ENCODE measurements at places on chromosomes 4 and X.

DNA sequence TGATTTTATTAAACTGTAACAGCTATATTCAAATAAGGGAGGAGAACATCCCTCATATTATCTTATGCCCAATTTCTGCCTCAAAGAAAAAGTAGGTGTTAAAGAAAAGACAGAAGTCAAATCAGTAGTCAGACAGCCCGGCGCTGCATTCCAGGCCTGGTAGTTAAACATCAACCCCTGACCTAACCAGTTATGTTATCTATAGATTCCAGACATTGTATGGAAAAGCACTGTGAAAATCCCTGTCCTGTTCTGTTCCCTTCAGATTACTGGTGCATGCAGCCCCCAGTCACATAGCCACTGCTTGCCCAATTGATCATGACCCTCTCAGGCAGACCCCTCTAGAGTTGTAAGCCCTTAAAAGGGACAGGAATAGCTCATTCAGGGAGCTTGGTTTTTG, 269.9 kb upstream of the GALNT7 start:
- no peak for DNase-seq

DNA sequence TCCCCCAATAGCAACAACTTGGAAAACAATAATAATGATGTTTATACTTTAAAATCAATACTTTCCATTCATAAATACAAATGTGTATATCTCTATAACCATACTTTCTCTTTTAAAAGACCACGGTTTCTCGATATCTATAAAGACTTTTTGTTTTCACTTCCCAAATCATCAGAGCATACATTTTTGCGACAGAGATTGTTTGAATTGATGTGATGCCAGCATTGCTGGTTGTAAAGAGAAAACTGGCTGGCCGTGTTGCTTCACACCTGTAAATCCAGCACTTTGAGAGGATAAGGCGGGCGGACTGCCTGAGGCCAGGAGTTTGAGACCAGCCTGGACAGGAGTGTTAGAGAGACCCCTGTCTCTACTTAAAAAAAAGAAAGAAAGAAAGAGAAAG, 77.6 kb upstream of the ZNF518B start:
- no peak for DNase-seq

DNA sequence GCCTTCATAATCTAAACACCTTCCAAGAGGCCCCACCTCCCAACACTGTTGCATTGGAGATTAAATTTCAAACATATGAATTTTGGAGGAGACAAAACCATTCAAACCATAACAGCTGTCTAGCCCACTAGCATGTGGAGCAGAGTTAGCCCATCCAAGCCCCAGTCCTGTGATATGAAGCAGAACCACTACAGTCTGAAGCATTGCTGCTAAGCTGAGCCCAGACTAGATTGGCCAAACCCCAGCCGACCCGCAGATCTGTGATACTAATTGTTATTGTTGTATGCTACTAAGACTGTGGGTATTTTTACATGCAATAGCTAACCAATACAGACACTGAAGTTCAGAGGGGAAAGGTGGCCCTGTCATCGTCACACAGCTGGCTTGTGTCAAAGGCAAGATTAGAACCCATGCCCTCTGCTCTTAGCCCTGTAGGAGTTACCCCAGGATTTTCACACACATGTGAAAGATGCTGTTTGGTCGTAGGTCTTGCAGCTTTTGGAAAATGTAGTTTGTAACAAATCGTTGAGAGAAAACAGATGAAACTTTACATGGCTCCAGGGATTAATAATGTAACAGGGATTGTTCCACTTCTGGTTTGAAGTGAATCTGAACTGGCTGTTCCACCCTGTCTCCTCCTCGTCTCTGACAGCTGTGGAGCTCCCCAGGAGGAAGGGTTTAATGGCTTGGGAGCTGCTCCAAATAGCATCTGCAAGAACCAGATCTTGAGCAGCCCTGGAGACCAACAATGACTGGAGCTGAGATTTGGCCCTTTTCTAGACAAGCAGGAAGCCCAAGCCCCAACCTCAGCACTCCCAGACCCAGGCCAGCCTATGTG, 517.5 kb downstream of the MID1IP1 start:
- DNase-seq, result no peak

GRCh38 chr4:181939199-181939945, 303.8 kb upstream of the TENM3 start:
- peak; percentile 48 for DNase-seq

- DNase-seq, result no peak
These were observed 19.5 kb upstream of the CNKSR2 start for GRCh38 chrX:21354725-21355124.

DNA sequence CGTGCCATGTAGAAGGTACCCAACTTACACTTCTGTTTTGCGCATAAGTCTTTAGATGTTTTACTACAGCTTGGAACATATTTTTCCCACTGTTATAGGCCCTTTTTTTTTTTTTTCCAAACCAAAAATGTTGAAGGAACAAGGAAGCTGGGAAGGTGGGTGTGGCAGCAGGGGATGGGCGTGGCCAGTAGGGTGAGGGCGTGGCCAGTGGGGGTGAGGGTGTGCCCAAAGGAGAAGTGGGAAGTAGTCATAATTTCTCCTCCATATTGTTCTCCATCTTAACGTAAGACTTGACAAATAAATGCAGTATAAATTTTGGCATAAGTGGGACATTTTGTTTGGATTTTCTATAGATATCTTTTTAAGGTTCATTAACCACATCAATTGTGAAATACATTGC, 30.4 kb downstream of the CLDN22 start:
- no peak for DNase-seq

GRCh38 chr4:167943872-167944505, 148.3 kb upstream of the ANXA10 start:
- DNase-seq, result no peak

DNA sequence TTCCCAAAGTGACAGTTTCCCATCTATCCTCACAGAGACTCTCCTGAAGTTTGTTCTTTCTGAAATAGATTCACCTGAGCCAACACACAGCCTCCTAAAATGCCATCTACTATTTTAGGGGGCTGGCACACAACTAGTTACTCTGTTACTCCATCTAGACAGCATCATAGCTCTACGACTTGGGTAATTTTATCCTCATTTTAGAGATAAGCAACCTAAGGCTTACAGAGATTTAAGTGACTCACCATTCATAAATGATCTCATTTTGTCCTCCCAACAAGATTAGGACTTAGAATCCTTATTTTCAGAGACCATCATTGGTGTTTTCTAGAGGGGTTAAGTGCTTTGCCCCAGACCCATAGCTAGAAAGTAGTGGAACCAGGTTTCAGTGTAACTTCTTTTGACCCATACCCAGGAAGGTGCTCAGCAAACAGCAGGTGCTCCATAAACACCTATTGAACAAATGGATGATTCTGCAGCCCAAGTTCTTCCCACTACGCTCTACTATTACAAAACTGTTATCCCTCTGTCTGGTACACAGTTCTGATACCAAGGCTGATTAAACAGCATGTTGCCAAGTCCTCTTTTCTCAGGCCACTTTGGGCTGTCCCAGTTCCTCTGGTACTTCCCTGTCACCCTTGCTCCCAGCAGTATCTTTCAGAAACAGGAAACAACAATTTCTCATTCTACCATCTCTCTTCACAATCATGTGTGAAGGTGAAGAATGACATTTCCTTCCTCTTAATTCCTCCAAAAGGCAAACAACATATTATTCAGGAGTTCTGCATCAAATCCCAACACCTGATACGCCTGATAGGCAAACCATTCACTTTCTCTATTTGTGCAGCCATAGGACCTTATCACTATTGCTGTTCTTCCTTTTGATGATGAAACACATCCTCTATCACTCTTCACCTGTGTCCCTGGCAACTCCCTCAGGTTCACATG, 304.7 kb upstream of the TAPT1 start:
- peak; percentile 67 for DNase-seq

DNA sequence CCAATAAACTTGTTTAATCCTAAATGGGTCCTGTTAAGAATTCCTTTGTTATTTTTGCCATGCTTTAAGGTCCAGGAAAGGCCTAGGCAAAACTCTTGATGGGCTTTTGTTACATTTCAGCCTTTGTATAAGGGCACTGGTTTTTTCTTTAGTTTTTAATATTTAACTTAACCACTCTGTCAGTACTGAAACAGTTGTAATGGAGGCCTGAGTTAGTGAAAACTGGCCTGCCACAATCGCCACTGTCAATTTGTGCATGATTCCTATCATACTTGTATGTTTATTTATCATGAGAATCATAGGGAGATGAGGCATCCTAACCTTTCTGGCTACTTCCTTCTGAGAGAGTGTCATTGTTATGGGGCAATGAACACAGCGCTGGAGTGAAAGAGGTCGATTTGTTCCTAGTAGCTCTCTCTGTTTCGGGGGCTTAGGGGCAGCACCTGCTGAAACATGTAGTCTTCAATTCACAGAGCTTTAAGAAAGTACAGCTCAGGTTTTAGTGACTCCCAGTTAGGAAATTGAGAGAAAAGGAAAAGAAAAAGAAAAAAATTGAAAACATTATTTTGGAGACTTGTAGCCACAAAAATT, 393.8 kb upstream of the FSTL5 start:
- no peak for DNase-seq

- DNase-seq, result no peak
These were observed 41.5 kb downstream of the EFNB1 start for GRCh38 chrX:68870357-68870756.

DNA sequence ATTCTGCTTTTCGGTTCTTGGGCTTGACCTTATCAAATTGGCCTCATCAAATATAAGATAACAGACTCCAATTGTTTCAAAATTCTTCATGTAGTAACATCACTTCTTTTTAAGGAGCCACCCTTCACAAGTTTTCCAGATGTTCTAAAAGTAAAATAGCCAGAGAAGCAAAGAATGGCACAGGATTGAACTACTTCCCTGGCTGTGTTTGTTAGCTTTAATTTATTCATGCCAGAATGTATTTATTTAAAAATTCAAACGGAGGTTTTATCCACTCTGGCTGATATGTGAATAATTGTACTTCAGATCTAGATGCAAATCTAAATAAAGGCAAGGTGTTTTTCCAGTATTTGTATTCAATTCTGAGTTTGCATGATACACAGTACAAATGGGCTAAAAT, 581.3 kb upstream of the TENM3 start:
- DNase-seq, result no peak

DNA sequence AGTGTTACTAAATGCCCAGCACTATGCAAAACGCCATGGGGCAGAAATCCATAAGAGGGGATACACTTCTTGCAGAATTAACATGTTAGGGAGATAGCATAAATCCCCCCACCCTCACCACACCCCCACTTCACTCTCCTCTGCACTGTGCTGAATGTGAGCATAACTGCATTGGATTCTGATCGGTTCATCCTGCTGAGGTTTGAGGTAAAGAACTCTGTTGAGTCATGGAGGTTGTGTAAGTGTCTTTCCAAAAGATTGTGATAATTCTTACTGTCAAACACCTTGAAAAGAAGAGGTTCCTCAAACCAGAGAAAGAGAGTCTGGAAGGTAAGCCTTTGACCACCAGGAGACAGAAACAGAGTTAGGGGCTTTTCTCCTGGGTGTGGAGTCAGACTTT, 43.6 kb downstream of the RBM47 start:
- DNase-seq, result no peak

DNA sequence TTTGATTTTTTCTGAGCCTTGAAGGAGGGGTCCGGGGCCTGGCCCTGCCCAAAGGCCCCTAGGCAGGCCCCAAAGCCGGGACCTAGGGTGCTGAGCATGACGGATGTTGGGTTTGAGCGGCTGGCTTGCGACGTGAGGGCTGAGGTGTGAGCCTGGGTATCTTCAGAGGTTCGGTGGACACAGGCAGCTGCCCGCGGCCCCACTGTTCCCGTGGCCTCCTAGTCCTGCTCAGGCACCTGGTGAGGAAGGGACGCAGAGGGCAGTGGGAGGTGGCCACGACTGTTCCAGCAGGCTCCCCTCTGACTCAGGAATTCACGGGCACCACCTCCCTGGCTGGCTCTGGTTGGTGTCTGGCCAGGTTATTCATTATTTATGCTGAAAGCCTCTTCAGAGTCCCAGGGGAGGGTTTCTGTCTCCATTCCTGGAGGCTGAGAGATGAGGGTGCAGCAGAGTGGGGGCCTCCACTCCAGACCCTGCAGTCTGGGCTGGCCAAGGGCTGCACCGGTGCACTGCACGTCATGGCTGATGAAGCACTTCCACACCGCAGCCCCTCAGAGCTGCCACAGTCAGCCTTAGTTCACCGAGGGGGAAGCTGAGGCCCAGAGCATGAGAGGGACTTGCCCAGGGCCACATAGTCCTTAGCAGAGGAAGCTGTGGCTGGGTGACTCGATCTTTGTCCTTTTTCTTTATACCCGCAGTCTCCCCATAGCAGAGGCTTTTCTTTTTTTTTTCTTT, 2.2 kb downstream of the MSANTD1 start:
- DNase-seq, result peak; percentile 29

DNA sequence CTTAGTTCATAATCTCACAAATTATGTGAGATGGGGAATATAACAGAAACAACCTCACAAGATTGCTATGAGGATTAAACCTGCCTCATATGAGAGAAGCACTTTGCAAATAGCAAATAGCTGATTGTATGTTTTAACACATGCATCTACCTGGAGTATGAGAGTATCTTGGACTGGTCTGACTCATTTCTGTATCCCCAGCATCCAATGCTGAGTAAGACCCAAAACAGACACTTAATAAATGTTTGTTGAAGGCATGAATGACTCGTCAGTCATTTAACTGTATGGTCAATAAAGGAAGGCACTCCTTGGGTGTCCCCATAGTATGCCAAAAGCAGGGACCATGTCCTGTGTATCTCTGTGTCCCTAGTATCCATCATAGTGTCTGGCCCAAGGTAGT, 350.9 kb upstream of the F9 start:
- DNase-seq, result no peak

GRCh38 chr4:84484236-84484635, 14.9 kb downstream of the NKX6-1 start:
- DNase-seq, result no peak

DNA sequence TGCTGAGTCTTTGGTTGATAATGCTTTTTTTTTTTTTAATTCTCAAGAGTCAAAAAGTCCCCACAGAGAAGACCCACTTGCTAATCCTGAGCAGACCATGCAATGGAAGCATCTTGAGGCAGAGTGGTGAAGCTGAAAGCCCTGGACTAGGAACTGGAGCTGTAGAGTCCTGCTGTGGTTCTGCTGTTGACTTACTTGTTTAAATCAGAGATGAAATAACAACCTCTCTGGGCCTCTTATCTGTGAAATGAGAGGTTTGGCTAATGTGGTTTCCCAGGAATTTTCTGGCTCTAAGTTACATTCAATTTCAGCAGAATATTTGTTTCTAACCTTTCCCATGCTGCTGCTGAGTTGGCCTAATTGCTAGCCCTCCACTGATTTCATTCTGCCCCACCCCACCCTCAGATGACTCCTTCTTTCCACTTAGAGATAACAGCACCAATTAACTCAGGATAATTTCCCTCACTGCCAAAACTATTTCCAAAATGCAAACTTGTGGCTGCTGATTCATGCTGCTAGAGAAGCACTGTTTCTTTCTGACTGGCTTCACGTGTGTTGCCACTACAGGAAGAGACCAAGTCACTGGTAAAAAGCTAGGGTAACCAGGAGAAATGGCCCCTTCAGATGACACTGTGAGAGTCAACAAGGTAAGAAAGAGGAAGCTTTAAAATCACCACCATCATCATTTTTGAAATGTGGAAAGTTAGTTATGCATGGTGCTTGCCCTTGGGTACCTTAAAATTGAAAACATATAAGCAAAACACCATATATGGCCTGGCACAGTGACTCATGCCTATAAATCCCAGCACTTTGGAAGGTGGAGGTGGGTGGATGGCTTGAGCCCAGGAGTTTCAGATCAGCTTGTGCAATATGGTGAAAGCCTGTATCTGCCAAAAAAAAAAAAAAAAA, 326.4 kb downstream of the DCHS2 start:
- peak; percentile 88 for DNase-seq

- DNase-seq, result no peak
These were observed 39.3 kb downstream of the NUDT6 start for GRCh38 chr4:122882857-122883735.

- no peak for DNase-seq
These were observed 28.2 kb downstream of the GPRIN3 start for GRCh38 chr4:89279385-89279784.

All from choroid plexus epithelial cell (primary cell).